ENCODE measurements at places on chromosomes 6 and 20.

DNA sequence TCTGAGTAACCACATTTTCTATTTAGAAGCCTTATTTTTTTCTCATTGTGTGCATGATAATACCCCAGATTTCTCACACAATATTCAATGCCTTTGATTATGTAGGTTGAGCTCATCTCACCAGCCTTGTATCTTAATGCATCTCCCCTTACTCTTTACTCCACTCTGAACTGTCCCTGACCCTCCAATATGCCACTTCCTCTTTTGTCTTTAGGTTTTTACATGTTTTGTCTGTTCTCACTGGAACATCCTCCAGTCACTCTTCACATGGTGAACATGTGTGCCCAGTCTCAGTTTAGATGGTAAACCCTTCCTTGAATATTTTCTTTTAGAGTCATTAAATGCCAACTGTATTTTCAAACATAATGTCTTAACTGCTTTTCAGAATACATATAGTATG is 392.9 kb upstream of the IMPG1 start:
- no peak for DNase-seq

DNA sequence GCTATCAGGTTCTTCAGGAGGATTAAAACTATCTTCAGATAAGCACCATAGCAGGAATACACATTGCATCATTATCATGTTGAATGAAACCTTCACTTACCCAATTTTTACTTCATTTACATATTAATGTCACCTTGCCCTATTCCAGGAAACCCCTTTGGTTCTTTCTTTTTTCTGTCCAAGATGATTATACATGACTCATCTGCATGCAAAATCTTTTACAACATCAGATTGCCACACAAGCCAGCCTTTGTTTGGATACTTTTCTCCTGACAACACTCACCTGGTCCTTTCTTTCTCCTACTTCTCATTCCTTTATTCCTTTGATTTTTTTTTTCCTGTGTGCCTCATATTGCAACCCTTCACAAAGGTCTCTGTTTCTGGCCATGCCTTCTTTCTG is 200.5 kb upstream of the POU3F2 start:
- no peak for DNase-seq

DNA sequence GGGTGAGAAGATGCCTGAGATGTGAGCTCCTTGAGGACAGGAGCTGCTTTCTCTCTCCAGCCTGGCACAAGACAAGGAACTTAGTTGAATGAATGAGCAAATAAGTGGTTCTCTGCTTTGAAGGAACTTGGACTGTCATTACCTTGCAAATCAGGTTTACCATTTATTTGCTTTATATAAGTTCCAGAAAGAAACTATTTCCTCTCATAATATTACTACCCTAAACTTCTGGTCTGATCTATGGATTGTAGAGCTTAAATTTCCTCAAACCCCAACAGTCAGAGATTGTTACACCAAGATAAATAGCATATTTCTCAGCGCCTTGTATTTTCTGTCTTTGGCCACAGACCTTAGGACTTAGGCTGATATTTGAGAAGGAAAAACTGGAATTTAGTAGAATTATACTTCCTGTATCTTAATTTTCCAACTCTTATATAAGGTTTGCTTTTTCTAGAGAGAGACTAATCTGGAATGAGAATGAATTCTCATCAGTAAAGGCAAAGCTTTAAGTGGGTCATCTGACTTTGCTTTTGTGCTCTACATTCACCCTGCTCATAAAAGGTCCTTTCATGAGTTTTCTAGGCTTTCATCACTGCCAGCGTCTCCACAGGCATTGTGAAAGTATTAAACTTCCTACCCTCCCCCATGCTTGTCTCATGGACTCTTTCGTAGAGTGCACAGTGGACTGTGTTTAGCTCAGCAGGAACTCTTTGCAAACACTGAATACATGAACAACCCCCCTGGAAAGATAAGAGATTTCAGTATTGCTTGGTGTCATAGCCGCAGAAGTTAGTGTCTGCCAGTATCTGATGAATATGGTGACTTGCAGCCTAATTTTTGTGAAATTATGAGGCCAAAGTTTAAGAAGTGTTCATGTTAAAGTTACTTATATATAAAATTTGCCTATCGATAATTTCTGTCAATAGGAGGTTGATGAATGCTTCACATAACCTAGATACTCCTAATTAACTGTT is 74.0 kb downstream of the PTPRA start:
- DNase-seq: no peak

DNA sequence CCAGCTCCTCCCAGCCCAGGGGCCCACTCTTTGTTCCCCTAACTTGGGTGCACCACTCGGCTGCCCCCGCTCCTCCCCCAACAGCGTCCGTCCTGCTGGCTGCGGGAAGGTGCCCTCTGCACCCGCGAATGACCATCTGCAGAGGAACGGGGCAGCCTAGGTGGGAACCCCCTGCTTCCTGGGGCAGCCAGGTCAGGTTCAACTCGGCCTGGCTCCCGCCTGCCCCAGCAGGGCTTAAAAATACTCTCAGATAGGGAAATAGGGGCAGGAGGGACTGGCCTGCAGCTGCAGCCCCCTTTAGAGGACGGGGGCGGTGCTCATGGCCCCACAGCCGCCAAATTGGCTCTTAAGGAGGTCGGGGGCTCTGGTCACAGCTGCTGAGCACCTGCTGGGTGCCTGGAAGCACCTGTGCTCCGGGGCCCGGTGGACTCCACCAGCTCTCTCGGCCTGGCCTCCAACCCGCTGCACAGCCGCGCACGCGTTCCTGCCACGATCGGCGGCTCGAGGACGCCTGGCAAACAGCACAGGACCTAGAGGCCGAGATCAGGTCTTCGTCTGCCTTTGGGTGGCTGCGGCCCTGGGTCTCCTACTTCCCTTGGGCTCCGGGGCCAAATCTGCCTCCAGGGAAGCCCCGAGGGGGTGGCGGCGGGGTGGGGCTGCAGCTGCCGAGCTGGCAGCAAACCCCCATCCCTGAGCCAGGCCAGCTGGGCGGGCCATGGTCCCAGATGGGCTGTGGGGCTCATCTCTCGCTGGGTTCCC is 700 bp upstream of the LAMA5 start:
- DNase-seq: no peak

GRCh38 chr20:29298759-29299613 is 1958.5 kb upstream of the DEFB115 start:
- no peak for DNase-seq

DNA sequence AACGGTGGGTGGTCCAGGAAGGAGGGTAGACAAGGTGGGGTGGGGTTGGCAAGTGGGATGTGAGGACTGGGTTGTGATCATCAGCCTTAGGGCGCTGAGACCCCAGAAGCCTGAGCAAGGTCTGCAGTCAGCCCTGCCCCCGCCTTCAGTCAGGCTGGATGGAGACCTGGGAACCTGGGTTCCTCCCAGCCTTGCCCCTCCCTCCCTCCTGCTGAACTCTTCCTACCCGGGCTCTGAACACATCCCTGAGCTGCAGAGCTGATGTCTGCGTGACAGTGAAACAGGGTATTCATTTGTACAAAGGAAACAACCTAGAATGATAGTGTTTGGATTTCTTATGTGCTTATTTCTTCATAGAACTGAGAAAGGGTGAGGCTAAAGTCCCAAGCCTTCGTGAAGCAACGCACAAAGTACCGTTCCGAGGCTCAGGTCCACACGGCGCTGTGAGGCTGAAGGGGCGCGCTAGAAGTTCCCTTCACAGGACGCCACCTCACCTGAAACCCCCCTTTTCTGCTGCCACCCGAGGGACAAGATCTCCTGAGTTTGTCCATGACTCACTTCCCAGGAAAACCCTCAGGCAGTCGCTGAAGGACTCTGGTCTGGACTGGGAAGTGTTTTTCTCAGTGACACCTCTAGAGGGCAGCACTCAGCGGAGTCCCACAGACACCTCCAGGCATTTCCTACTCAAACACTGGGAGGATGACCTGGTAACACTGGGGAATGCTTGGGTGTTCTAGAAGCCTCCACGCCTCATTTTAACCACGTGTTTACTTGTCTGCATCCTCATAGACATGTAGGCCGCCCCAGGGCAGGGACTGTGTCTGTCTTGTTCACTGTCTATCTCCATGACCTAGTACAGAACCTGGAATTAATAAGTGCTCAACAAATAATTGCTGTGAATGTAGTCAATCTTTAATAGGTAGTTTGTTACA is 1.2 kb downstream of the GSTA5 start:
- DNase-seq: peak; percentile 41

GRCh38 chr6:166472636-166473035 is 89.9 kb upstream of the MPC1 start:
- DNase-seq: no peak

DNA sequence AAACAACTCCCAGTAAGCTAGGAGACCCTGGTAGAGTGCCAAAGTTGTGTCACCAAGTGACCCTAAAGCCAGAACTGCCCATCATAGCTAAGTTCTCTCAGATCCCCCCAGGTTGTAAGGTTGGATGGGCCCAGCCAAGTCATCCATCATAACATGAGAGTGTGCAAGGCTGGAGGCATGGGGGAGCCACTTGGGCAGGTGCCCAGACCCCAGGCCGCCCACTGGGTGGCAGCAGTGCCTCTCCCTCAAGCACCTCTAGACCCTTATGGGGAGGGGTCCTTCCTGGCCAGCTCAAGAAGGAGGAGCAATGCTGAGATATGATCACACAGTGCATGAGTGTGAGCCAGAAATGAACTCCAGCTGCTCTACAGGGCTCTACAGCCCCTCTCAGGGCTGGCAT is 154.5 kb downstream of the MYLK4 start:
- no peak for DNase-seq

DNA sequence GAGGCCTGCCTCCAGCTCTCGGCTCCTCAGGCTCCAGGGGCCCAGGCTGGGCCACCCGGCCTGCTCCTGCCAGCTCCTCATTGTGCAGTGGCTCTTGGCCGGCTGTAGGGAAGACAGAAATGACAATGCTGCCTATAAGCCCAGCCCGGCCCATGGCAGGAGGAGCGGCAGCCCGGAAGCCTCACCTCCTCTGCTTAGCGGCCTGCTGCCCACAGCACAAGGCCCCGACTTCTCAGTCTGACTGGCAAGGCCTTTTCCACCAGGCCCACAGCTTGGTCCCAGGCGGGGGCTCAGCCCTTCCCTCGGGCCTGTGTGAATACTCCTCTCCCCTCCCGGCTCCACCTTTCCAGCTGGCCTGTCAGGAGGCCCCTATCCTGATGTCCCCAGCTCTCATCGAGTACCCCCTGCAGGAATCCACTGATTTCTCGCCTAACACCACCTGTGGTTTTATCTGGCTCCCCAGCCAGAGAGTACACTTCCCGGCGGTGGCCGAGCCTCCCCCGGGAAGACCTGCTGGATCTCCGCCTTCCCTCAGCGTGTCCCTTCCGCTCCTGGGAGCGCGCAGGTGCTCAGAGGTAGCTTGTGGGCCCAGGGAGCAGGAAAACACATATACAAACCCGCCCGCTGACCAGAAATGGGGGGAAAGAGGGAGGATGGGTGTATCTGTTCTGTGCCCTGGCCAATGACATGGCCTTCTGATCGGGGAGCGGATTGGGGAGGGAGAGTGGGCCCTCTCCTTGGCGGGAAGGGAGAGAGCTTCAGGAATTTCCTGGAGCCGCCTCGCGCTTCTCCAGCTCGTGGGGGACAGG is 963 bp downstream of the DDRGK1 start:
- no peak for DNase-seq

DNA sequence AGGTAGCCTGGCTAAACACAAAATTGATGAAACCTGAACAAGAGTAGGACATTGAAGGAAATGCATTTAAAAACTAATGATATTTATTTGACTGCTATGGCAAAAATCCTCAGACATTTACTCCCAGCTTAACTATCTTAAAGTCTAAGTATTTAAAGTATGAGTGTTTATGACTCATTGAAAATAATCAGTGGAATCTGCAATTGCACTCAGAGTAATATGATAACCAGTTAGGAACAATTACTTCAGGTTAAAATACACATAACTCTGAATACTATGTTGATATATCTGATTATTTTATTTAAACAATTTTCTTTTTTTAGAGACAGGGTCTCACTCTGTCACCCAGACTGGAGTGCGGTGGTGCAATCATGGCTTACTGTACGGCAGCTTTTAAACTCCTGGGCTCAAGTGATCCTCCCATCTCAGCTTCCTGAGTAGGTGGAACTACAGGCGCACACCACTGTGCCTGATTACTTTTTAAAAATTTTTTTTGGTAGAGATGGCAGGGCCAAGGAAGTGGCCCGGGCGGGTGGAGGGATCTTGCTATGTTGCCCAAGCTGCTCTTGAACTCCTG is 43.9 kb downstream of the FILIP1 start:
- no peak for DNase-seq

Measured in GM04504 (cell line).